ENCODE measurements at places on chromosomes 5 and 9. TPM values are rescaled to one million over a fixed set of nuclear protein-coding genes. Genes with fewer than 3 reads are reported as not detected.

The ROR2 gene
- total RNA-seq, result 22.3 TPM

The PCDH1 gene
- total RNA-seq, result 38.8 TPM

The SEMA4D gene
- total RNA-seq, result 39.3 TPM

The ODF2 gene
- total RNA-seq, result 18.9 TPM

The DIRAS2 gene
- not detected for total RNA-seq

The TNC gene
- total RNA-seq, result 18.7 TPM

The FIBCD1 gene
- total RNA-seq, result not detected

The SIMC1 gene
- 17.4 TPM for total RNA-seq

The EHMT1 gene
- 65.8 TPM for total RNA-seq

The LMX1B gene
- total RNA-seq, result not detected

The IGFBPL1 gene
- not detected for total RNA-seq

The SOX30 gene
- not detected for total RNA-seq

The RASGEF1C gene
- 2.5 TPM for total RNA-seq

GRCh38 chr9:128389395-128390149, 18.4 kb downstream of the URM1 start:
- no peak for DNase-seq

GRCh38 chr9:137534256-137535119, 15.7 kb downstream of the PNPLA7 start:
- DNase-seq, result no peak

DNA sequence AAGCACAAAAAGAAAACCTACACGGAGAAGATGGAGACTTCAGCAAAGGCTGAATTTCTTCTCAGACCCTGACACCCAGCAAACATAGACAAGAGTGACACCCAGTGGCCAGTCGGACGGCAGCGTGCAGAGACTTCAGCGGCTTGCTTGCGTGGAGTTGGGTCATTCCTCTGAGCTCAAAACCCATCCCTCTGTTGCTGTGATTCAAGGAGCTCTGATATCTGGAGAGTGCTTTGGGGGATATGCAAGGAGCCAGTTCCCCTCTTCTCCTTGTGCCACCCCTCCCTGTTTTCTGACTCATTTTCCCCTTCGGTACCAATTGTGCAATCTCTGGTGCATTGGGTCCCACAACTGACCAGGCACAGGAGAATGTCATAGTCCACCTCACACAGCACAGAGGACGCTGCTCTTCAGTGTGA, 27.5 kb downstream of the SH3TC2 start:
- no peak for DNase-seq

GRCh38 chr5:69217548-69218526, 16.8 kb upstream of the CDK7 start:
- DNase-seq, result peak; percentile 96

- no peak for DNase-seq
Measured at GRCh38 chr9:131181091-131181681, 55.8 kb downstream of the NUP214 start.

DNA sequence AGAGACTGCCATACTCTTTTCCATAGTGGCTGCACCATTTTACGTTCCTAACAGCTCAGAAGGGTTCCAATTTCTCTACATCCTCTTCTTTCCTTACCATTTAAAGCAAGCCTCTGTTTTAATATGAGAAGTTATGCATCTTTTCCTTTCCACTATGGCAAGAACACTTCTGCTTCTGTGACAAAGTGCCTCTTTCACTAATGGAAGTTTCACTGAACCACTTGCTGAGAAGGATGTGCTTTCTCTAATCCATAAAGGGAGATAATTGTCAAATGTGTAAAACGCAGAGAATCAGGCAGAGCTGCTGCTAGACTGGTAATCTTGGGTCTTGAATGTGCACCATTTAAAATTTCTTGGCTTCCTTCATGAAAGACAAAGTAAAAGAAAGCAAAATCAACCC, 131.6 kb downstream of the PJA2 start:
- no peak for DNase-seq

DNA sequence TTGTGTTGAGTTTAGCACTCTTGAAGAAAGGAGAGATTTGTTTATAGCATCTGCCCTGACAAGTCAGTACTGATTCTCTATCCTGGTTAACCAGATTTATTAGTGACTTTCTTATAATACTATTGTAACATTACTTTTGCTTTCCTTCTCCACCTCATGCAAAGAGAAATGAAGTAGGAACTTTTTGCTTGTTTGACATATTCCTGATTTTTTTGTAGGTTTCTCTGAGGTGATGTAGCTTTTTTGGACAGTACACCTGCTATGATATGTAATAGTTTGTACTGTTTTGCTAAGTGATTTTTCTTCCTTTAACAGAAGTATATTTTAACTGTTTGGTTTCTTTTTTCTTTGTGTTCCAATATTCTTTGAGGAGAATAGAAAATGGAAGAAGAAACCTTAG, 117.7 kb downstream of the ZCCHC7 start:
- DNase-seq, result no peak

DNA sequence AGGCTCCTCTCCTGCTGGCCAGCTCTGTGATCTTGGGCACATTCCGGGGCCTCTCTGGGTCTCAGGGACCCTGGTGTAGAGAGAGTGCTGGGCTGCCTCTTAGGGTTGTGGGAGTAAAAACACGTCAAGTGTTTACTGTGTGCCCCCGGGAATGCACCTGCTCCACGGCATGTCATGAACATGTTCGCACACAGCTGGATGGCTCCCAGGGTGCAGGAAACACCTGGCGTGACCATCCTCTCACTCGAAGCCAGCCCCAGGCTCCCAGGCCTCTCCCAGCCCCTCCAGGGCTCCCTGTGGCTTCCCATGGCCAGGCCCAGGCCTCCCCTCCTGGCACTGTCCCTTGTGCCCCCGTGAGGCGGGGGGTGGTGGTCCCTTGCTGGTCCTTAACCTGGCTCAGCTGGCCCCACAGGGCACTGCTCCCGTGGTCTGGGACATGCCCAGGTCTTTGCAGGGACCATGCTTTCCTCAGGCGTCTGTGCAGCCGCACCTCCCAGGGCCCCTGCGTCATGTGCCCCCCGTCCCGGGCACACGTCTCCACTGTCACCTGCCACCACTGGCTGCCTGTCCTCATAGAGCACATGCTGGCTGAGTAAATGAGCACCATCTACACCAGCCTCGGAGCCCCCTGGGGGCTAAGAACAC, 44.9 kb downstream of the SLC6A3 start:
- DNase-seq, result no peak

- no peak for DNase-seq
Measured at GRCh38 chr5:126053630-126054029, 369.6 kb upstream of the GRAMD2B start.

GRCh38 chr9:126700903-126701812, 87.4 kb downstream of the LMX1B start:
- no peak for DNase-seq

DNA sequence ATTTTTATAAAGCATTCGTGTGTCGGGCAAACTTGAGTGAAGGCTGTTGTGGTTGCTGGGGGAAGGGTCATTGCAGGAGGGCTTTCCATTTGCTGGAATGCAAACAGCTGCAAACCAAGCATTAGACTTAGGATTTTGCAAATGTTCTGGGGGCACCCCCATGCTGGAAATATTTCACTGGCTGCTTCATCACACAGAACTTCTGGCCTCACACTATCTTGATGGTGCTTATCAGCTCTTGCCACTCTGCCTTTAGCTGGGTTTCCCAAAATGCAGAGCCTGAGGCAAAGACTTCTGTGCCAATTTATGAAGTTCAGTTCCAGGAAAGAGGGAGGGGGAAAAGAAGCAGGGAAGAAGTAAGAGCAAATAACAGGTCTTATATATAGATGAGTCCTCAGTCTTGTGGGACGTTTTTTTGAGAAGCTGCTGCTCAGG, 8.6 kb upstream of the COL15A1 start:
- no peak for DNase-seq

GRCh38 chr9:109270441-109270840, 50.4 kb downstream of the EPB41L4B start:
- no peak for DNase-seq

- no peak for DNase-seq
Measured at GRCh38 chr5:65459995-65460394, 21.7 kb downstream of the ADAMTS6 start.

GRCh38 chr9:130638284-130639123, 25.9 kb upstream of the PRDM12 start:
- no peak for DNase-seq

GRCh38 chr9:71637926-71638325, 130.4 kb downstream of the CEMIP2 start:
- DNase-seq, result no peak

GRCh38 chr9:20562051-20562450, 60.2 kb downstream of the MLLT3 start:
- DNase-seq, result no peak

- no peak for DNase-seq
Measured at GRCh38 chr5:52771343-52772039, 16.2 kb upstream of the ITGA1 start.

DNA sequence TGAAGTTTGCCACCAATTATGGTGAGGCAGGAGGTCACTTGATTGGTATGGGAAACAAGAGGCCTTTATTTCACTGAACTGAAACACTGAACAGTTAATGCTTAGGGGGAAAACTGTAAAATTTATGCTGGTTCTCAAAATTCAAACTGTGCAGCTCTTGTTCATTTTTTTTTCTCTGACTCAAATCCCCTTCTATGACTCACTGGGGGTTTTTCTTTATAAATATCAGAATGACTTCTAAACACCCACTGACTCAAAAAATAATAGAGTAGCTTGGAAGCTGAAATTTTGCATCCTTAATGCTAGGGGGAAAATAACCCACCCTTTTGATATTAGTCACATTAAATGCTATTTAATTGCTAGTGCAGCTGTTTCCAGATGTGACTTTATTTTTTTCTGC, 24.1 kb upstream of the OTP start:
- DNase-seq, result no peak

DNA sequence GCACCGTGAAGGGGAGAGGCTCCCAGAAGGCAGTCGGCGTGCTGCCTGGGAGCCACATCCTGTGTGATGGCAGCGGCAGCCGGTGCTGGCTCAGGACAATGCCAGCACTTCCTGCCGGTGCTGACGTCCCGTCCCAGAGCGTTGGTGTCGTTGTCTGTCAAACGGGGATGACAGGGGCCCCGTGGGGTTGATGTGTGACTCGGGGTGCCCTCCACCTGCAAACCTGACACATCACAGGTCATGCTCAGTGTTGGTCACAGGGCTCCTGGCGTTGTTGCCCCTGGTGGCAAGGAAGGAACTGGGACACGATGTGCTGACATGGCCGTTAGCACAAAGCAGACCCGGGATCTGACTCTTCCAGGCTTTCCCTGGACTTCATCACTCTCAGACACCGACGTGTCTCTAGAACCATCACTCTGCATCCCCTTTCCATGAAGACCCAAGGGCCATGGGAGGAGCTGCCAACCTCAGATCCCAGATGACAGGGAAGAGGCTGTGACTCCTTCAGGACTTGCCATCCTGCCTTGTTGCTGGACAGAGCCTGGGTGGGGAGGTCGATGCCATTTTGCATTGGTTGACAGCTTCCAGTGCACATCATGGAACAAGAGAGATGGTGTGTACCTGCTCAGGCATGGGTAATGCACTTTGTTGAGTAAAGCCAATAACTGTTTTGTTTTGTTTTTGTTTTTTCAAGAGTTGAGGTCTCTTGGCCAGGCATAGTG, 21.5 kb downstream of the PLPP7 start:
- DNase-seq, result no peak

GRCh38 chr5:53166183-53166495, 56.6 kb upstream of the MOCS2 start:
- no peak for DNase-seq

DNA sequence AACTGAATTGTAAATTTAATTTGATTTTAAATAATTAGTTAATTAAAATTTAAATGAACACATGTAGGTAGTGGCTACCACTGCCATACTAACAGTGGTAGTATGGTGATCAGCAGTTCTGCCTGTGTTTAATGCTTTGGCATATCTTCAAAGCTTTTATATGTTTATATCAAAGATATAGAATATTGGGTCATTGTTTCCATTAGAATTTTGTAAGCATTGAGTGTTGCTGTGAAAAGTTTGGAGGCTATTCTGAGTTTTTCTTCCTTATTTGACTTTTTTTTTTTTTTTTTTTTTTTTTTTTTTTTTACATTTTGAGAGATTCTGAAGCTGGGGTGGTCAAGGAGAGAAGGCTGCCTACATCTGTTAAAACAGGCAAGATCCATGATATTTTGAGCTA, 134.2 kb downstream of the SPATA31D1 start:
- no peak for DNase-seq

- no peak for DNase-seq
Measured at GRCh38 chr5:81068635-81069034, 108.5 kb downstream of the RASGRF2 start.

GRCh38 chr5:96348536-96348935, 84.5 kb downstream of the PCSK1 start:
- no peak for DNase-seq

DNA sequence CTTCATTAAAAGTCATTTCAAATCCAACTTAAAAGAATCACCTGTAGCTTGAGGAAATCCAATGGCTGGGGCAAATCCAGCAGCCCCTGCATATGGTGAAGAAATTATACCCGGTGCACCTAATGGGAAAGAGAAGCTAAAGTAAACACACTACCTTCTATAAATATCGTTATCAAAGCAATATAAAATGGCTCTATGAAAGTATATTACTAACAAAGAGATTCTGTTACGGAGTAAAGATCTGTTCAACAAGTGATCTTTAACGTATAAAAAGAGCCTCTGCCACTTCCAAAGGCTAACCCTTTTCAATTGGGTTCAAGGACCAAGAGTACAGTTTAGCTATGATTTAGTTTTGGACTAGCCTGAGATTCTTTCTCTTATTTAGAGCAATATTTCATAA, 59.7 kb upstream of the SUSD1 start:
- no peak for DNase-seq

- no peak for DNase-seq
Measured at GRCh38 chr9:36123515-36123914, 13.0 kb upstream of the GLIPR2 start.

DNA sequence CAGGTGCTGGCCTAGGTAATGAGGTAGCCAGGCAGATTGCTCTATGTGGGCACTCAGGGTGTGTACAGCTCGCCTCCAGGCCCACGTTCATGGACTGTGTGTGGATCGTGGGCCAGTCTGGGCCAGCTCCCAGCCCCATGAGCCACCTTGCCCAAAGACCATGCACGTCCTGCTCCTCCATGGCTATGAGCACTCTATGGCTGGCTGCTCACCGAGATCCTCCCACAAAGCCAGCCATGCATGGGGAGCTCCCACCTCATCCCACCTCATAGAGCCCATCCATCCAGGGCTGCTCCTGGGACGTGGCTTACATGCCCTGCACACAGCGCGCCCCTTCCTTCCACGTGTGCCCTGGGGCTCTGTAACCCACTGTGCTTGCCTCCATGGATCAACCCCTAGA, 262.5 kb upstream of the IRX1 start:
- DNase-seq, result no peak
